ENCODE measurements at places on chromosomes 4 and X. TPM values are rescaled to one million over a fixed set of nuclear protein-coding genes. Genes with fewer than 3 reads are reported as not detected.

DCX gene
- not detected for total RNA-seq

PPP4R3C gene
- total RNA-seq, result not detected

PLAC8 gene
- total RNA-seq, result 16.9 TPM

RRH gene
- 0.19 TPM for total RNA-seq

NAA11 gene
- total RNA-seq, result not detected

EGFL6 gene
- 0.58 TPM for total RNA-seq

SMIM43 gene
- total RNA-seq, result not detected

MCF2 gene
- total RNA-seq, result 0.10 TPM

TENM3 gene
- not detected for total RNA-seq

PRRG1 gene
- total RNA-seq, result not detected

TLR8 gene
- total RNA-seq, result not detected

SATL1 gene
- total RNA-seq, result not detected

- peak; percentile 71 for DNase-seq
Measured at GRCh38 chrX:154051201-154051810, 31.6 kb upstream of the IRAK1 start.

DNA sequence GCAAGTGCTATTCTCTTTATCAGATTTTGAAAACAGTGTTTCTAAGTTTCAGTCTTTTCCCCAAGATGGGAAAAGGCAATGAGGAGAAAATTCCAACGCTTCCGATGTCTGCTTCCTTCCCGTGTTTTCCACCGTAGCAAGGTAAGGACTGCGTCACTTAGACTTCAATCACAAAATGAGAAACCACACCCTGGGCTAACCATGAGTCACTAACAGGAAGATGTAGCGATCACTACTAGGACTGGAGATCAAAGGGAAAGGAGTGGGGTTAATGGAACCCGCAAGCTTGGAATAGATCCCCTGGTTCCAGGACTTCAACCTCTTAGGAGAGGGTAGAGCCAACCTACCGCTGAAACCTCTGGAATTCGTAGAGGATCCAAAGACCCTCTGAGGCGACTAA, 250.7 kb upstream of the ZFP42 start:
- DNase-seq, result no peak

- DNase-seq, result no peak
Measured at GRCh38 chr4:182325848-182326255, 82.7 kb downstream of the TENM3 start.

DNA sequence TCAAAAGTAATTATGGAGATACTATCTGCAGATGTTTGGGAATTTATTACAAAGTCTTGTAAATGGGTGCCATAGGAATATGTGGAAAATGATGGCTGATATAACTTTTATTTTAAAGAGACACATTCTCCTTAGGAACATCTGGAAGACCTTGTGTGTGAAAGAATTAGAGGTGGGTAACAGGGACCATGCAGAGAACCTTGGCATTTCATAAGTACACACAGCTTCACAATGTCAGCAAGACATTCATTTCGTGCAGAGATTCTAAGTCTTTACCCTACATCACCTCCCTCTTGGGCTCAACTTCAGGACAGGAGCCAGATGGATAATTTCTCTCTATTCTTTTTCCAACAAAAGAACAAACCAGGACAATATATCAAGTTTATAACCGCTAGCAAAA, 458.1 kb upstream of the INTU start:
- no peak for DNase-seq

- no peak for DNase-seq
Measured at GRCh38 chr4:107665001-107665400, 55.0 kb downstream of the PAPSS1 start.

GRCh38 chrX:123959281-123960063, 2.0 kb upstream of the STAG2 start:
- peak; percentile 20 for DNase-seq

- no peak for DNase-seq
Measured at GRCh38 chrX:113289503-113289902, 448.9 kb upstream of the AMOT start.

DNA sequence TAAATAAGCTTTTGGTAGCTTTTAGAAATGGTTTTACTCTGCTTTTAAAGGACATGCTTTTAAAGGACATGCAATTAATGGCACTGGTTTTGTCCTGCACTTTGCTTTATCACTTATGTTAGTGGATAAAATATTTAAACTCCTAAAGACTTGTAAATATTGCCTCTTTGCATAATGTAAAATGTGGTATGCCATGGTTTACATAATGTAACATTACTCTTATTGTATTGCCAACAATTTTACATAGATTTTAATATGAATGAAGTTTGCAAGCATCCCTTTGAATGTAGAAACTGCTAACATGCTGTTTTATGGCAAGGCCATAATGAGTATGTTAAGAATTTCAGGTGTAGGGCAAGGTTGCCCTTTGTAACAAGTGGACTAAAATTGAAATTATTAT, 118.4 kb downstream of the CHIC1 start:
- DNase-seq, result no peak

GRCh38 chr4:75848891-75849290, 53.4 kb downstream of the PPEF2 start:
- DNase-seq, result no peak

DNA sequence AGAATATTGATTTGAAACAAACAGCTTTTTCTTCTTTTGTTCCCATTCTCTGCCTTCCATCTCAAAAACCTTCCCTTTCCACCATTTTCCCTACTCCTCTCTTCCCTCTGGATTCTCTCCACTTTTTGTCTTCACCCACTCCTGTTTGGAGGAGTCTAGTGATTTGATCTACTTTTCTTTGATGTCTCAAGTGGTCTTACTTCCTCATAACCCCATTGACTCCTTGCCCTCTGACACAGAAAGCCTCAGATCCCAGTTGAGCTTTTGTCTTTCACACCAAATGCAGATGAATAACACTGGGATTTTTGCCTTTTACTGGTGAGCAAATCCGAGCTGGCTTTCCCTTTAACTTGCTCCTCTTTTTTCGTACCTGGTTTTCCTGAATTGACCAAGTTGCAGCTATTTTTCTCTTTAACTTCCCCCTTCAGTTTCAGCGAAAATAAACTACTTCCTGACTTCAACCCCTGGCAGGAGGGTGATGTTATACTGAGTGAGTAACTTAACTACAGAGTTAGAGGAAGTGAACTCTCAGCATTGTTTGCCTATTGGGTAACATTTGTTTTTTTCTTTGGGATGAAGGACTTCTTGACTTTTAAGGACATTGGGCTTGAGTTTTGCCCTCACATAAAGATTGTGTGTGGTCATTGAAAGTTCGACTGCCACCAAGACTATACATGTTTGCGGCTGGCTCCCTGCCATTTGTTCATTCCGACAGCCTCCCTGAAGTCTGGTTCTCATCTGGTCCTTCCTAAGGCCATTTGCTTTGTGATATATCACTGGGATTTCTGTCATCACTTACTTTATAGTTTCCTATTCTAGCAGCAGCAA, 392.8 kb upstream of the NR3C2 start:
- no peak for DNase-seq

GRCh38 chr4:109266891-109267290, 35.6 kb downstream of the COL25A1 start:
- DNase-seq, result no peak

- DNase-seq, result no peak
Measured at GRCh38 chrX:71617742-71618141, 569 bp downstream of the CXCR3 start.

GRCh38 chrX:141176586-141177451, at the start of gene LDOC1:
Gene LDOC1, minus strand, starts transcription at chrX:141177129. Its CDS starts 108 bp downstream, at chrX:141177021.
- peak; percentile 88 for DNase-seq

DNA sequence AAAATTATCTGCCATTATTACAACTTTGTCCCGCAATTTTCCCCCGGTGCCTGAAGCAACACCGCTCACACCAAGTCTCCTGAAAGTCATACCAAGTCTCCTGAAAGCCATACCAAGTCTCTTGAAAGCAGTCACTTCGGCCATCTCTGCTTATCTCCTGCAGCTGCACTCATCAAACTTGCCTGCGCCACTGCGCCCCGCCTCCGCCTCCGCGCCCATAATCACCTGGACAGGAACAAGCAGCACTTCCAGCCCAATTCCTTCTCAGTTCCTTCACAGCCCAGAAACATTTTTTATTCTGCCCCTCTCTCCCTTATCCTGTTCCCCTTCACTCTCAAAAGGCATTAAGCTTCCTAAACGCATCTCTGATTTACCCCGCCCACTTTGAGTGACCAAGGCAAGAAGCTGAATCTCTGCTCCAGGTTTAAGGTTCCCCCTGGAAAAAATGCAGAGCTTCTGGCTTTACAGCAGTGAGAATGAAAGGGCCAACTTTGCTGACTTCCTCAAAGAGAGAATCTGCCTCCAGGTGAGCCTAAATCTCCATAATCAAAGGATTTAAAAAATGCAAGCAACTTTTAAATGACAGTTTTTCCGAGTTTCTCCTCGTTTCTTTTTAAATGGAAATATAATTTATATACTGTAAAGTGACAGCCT, 7.7 kb downstream of the GPR50 start:
- no peak for DNase-seq

- DNase-seq, result no peak
Measured at GRCh38 chr4:24112466-24112865, 222.6 kb upstream of the PPARGC1A start.

GRCh38 chr4:4838936-4839810, 20.3 kb upstream of the MSX1 start:
- no peak for DNase-seq

DNA sequence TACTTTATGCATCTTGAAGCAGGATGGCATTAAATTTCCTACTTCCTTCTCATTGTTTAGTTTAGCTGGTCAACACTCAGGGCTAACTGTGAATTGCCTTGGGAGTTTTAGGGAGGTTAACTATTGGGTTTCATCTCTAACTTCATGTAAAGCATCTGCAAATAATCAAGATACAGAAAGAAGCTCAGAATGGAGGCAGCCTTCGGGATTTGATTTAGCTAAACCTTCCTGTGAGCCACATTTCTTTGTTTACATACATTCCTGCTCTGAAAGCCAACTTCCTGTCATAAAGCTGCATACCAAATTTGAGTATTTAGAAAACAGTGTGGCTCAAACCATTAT, 131.7 kb upstream of the PCDH18 start:
- no peak for DNase-seq

GRCh38 chrX:47745416-47745815, 86.4 kb upstream of the UXT start:
- no peak for DNase-seq

GRCh38 chrX:138487866-138488265, 223.7 kb downstream of the FGF13 start:
- no peak for DNase-seq

GRCh38 chr4:93776386-93777080, 52.0 kb upstream of the ATOH1 start:
- no peak for DNase-seq

DNA sequence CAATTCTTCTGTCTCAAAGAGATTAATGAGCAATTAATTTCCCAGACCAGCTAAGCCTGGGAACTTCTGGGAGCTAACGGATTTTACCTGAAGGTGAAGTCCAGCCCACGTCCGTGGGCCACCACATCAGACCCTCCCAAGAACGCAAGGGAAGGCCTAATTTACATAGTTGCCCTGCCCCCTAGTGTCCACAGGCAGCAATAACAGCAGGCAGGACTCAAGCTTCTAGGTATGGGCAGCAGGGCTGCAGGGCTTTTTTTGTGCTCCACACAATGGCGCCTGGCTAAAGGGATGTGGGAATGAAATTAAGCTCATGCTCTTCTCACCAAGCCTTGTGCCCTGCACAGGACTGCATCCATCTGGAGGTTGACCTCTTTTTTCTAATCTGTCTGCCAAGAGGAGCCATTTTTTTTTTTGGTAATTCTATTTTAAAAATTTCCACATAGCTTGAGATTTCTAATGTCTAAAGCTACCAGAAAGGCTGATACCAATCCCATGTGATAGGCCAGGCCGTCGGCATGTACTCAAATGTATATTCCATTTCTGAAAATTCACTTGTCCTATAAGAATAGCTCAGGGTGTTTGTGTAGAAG, 111.9 kb upstream of the TMEM164 start:
- peak; percentile 52 for DNase-seq

GRCh38 chr4:24372881-24373280, 211.5 kb downstream of the DHX15 start:
- DNase-seq, result no peak

DNA sequence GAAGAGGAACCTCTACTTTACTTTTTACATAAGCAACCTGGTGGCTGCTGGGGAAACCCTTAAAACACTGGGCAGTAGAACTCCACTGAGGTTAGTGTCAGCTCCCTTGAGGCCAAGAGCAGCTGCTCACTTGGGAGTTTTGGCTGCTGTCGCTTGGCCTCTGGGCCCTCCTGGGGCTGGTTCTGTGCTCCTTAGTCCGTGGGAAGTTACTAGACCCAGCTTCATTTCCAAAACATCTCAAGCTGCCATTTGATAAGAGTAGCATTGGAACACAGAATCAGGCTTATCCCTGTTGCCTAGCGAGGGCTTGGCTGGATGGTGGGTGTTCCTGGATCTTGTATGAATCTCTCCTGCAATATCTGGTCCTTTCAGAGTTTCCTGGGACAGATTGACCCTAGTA, 26.1 kb downstream of the RNF4 start:
- no peak for DNase-seq

GRCh38 chr4:186845137-186845842, 121.6 kb upstream of the FAT1 start:
- DNase-seq, result no peak
